Inflammatory macrophage (primary cell): ENCODE measurements at places on chromosomes 2 and 18.

DNA sequence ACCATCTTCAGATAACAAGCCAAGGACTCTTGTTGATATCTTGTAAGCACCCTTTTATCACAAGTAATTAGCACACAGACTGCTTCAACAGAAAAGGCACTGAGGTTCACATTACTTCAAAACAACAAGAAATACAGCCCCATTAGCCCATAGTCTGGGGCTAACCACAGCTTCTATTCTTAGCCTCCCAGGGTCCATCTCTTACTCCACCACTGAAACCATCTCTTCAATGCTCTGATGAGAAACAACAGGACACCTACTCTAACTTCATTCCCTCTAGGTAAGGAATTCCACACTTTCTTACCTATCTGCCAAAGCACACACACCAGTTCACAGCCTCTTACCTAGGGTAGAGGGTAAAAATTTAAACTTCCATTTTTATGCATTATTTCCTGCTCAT is 26.4 kb upstream of the CYTIP start:
- DNase-seq = no peak

DNA sequence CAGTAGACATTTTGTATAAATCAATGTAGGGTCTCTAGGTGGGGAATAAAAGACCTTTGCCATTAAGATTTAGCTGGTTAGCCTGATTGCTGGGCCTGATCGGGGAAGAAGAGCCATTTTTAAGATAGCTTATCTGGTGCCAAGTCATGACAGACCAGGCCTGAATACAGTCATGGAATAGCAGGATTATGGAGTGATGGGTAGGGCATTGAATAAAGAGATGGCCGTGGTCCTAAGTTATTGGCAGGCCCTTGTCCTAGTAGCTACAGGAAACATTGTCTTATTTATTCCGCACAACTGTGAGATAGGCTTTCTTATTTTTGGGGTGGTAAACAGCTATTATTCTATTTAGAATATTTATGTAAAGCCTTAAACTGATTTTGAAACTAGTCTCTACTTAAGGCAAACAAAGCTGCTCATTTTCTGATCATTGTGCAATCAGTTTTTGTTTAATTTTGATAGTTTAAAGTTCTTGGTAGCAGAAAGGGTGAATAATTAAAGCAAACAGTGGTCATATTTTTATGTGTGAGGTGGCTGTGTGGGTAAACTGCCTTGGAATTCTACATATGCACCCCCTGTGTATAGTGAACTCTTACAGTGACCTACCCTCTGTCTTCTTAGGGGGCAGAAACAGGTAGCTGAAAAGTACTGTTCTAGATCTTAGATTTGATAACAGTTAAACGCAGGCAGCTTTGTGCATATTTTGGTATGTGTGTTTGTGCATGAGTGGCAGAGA is 22.6 kb downstream of the ZNF236 start:
- DNase-seq = no peak

DNA sequence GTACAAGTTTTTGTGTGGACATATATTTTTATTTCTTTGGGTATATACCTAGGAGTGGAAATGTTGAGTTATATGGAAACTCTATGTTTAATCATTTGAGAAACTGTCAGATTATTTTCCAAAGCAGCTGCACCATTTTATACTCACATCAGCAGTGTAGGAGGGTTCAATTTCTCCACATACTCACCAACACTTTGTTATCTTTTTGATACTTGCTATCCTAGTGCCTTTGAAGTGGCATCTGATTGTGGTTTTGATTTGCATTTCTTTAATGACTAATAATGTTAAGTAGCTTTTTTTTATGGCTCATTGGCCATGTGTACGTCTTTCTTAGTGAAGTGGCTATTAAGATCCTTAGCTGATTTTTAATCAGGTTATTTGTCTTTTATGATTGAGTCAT is 64.7 kb upstream of the SLC8A1 start:
- no peak for DNase-seq

- DNase-seq = no peak
Measured at GRCh38 chr18:11751341-11752115, 62.5 kb downstream of the GNAL start.

DNA sequence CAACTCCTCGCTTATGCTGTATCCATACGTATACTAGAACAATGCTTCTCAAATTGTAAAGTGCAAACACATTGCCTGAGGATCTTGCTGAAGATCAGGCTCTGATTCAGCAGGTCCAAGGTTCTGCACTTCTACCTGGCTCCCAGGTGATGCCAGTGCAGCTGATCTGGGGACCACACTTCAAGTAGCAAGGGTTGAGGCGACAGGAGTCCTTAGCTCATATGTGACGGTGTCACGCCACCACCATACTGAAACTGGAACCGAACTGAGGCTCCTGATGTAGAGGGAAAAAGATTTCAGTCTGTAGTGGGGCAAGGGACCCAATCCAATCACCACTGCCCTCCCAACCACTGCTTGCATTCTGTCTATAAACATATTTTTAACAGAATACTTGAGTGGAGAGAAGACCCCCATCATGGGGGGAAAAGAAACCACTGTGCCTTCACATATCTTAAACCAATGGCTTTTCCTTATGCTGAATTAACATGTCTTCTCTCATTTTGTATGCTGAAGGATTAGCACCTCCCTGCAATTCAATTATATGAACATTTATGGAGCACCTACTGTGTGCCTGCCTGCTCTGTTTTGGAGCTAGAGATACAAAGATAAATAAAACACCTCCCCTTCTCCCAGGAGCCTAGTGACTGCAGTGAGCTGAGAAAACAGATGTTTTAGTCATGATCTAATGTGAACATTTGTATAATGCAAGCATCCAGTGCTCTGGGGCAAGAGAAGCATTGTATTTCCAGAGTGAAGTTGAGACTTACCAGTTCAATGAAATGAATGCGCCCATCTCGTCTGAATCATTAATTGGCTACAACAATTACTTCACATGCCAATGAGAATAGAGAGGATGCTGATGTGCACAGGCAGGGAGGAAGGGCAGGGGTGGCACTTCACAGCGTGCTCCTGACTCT is 6.6 kb upstream of the ASAP2 start:
- DNase-seq = no peak

DNA sequence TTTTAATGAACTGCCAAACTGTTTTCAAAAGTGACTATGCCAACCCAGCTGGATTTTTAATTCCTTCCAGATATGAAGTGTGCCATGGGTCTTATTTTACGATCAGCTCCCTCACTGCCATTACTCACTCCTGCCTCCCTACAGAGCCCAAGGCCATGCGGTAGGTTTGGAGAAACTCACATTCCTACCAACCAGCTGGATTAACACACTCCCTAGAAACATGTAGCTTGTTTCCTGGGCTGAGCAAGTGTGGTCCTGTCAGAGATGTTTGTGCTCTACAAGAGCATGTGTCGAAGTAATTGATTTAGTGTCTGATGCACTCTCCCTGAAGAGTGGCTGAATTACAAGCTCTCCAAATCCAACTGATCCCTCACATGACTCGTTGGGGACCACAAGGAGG is 82.5 kb downstream of the SPP2 start:
- no peak for DNase-seq

- DNase-seq = peak; percentile 59
Measured at GRCh38 chr18:76558881-76559667, 64.0 kb upstream of the ZNF516 start.

DNA sequence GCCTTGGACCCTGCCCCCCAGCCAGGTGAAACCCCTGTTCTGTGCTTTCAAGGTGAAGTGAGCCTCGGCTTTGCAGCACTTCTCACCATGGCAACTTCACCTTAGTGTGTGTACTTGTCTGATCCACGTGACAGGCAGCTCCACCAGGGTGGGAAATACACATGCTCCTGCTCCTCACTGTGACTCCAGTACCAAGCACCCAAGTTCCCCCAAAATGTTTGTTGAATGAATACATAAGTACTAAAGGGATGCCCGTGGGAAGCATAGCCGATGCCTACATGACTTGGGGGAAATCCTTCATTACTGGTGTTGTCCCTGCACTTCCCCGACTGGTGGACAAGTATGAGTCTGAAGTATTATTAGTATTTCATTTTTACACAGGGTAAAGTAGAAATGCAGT is 41.8 kb upstream of the GBX2 start:
- no peak for DNase-seq

DNA sequence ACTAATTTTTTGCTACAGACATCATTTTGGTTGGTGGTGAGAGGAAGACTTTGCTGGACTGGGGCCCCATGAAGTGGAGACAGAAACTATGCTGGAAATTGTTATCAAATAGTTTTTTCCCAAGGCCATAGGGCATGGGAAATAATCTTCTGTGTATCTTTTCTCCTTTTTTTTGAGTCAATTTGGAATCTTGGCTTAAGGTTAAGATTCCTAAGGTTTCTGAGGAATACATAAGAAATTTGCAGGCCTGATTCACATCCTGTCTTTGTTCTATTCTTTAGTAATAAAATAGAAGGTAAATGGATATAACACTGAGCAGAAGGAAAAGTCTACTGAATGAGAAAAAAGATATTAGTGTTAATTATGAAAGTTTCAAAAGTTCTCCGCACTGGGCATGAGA is 16.6 kb downstream of the SMC6 start:
- DNase-seq = no peak

GRCh38 chr18:11368020-11368419 is 218.7 kb upstream of the PIEZO2 start:
- DNase-seq = peak; percentile 71

DNA sequence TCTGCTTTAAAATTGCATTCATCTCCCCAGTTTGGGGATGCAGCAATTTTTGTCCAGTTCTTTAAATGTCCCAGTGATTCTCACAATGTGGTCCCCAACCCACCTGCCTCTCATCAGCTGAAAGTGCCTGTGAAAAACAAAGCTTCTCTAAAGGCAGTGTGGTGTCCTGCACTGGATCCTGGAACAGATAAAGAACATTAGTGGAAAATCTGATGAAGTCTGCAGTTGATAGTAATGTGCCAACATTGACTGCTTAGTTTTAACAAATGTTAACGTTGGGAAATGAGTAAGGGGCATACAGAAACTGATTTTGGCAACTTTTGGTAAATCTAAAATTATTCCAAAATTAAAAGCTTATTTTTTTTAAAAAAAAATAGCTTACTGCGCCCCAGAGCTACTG is 9.3 kb downstream of the FZD5 start:
- no peak for DNase-seq

GRCh38 chr2:70930371-70931329 is 5.0 kb upstream of the ATP6V1B1 start:
- no peak for DNase-seq

DNA sequence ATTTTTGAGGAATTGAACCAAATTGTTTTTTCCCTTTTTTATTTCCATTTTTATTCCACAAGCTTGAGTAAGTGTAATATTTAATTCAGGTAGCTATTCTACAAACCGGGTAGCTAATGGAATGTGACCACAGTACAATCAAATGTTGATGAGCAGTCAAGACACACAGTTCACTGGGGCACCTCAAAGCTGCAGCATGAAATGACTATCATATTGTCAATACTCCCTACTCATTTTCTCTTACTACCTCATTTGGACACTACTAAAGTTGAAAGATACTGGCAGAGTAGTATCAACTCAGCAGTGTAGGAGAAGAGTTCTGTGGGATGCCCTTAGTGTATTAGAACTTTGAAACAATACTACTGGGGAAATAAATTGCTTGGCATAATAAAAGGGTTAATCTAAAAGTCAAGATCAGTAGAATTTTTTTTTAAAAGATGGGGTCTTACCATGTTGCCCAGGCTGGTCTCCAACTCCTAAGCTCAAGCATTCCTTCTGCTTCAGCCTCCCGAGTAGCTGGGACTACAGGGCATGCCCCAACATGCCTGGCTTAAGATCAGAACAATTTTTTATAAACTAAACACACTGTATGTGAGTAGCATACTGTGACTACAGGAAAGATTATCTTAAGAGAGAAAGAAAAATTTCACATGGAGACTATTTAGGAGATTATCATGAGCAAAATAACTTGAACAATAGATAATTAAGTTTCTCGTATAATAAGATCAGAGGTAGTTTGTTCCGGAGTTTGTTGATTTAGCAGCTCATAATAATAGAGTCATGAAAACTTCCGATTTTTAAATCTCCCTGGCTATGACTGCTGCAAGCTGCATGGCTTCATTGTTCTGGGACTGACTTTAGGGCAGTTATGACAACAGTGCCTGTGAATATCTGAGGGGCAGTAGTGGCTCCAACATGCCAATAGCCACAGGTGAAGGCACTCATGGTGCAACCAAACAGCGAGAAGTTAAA is 43.7 kb downstream of the MYO3B start:
- no peak for DNase-seq

GRCh38 chr2:172861098-172861497 is 125.5 kb downstream of the RAPGEF4 start:
- no peak for DNase-seq

- DNase-seq = peak; percentile 68
Measured at GRCh38 chr2:160652236-160652635, 158.6 kb upstream of the RBMS1 start.

DNA sequence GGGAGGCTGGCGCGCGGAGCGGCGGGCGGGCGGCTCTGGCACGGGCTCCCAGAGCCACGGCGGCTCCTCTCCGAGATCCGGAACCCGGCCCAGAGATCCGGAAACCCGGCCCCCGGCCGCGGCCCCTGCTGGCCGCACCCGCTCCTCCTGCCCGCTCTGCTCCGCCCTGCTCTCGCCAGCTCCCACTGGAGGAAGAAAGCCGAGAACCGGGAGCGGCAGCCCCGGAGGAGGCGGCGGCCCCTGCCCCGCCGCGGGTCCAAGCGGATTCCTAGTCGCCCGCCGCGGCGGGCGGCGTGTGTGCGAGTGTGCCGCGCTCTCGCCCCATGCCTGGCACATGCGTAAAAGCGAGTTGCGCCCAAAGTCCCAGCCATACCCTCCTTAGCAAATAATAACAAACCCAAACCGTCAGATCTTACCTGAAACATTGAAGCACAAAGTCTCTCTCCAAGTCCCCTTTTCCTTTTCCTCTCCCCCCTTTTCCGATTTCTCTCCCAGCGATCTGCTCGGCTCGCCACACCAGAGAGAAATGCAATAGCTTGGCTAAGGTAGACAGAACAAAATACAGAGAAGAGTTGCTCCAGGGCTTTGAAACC is 108.7 kb upstream of the KCTD1 start:
- peak; percentile 70 for DNase-seq

DNA sequence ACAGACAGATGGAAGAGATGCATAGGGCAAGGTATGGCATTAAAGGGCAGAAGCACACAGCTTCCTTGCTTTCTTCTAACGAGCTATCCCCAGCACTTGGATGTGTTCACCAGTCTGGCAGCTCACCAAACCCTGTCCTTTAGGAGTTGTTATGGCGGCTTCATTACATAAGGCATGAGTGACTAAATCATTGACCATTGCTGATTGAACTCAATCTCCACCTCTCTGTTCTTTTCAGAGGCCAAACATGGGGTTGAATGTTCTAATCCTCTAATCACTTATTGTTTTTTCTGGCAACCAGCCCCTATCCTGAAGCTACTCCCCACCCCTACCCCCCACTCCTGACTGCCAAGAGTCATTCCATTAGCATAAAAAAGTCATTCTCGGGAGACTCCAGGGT is 301.8 kb downstream of the XIRP2 start:
- DNase-seq = no peak

DNA sequence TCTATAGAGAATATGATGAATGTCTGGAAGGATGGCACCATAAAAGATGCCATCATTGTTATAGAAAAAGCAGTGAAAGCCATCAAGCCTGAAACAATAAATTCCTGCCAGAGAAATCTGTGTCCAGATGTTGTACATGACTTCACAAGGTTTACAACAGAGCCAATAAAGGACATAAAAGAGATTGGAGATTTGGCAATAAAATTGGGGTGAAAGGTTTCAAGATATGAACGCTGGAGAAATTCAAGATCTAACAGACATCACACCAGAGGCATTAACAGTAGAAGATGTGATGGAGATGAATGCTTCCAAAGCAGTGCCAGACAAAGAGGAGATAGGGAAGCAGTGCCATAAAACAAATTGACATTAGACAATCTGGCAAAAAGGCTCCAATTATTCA is 518.8 kb upstream of the ACVR2A start:
- DNase-seq = no peak
